ENCODE measurements at places on chromosomes 7 and 10. TPM values are rescaled to one million over a fixed set of nuclear protein-coding genes. Genes with fewer than 3 reads are reported as not detected.
A peak's percentile ranks its signal among the peaks of the same experiment; 100 is the strongest.

CALCR gene
- not detected for polyA plus RNA-seq

TMEM72 gene
- polyA plus RNA-seq, result not detected

PRSS2 gene
- 3.2 TPM for polyA plus RNA-seq

SLC18A3 gene
- polyA plus RNA-seq, result not detected

SLC16A12 gene
- not detected for polyA plus RNA-seq

RBM20 gene
- not detected for polyA plus RNA-seq

DNA sequence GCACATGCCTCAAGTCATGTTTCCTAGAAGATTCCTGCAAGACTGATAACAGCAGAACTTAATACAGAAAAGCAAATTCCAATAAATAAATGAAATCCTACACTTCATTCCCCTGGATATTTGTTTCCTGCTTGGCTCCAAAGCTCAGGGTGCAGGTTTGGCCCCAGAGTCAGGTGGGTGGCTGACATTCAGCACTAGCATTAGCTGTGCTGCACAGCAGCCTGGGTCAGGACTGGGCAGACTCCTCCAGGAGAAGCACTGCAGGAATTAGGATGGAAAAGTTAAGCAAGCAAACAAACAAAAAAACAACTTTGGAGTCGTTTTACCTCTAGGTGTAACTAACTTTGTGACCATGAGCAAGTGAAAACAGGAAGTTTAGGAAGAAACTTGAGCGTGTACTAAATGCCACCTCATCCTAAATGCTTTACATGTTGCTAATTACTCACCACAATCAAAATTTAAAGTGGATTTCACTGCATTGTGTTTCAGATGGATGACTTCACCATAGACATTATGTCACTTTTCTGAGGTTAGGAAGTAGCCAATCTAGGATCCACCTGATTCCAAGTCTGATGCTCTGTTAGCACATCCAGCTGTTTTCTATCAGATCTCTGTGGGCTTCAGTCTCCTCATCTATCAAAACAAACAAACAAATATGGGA is 239.4 kb downstream of the C7orf25 start:
- DNase-seq, result no peak

GRCh38 chr7:147096629-147097028 is 980.0 kb downstream of the CNTNAP2 start:
- DNase-seq, result no peak

DNA sequence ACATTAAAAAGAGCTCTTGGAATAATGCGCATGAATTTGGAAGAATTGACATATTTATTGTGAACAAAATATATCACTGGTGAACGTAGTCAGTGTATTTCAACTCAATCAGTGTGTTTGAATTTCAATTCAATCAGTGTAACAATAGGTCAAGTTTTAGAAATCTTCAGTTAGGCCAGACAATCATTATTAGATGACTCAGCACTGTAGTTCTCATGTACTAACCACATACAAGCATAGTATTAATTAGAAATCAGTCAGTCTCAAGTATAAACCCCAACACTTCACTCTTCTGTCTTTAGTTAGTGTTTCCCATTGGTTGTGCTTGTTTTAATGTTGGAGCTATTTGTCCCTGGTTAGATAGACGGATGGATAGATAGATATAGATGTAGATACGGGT is 1247.9 kb downstream of the NXPH1 start:
- DNase-seq, result no peak

DNA sequence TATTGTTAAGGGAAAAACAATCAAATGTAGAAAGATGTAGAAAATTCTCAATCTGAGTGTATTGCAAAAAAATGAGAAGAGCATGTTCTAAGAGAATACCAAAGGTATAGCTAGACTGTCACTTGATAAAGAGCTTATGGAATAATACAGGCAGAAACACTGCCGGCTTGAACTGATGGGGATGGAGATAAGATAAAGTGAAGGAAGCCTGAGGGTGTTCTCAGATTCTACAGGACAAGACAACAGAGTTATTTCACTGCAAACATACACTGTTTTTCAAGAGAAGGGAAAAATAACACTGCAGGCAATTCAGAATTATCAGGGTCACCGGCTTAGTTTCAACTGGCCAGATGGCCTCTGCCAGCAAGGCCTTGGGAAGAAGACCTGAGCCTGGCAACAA is 80.0 kb downstream of the ZNF716 start:
- no peak for DNase-seq

DNA sequence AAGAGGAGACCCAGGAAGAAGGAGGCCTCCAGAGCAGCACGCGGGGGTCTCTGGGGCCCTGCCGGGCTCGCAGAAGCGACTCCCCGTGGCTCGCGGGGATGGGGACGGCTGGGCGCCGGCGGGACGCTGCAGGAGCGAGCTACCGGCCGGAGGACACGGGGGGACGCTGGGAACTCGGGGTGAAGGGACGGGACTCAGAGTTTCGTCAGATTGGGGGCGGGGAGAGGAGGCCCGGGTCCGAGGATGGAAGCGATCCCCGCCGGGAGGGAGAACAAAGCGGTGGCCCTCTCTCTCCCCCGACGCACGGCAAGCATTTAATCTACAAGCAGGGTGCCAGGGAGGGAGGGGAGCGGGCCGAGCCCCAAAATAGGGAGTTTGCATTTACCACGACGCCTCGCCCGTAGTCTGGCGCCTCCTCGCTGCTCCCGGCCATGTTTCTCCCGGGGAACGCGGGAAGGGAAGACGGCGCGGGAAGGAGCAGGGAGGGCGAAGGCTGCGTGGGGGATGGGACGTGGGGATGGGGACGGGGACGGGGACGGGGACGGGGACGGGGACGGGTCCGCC is at the start of gene PRTFDC1:
Gene PRTFDC1, minus strand, starts transcription at position 464 of the 564 bp plus-strand sequence. Its CDS starts 31 bp downstream, at position 433.
- DNase-seq, result peak; percentile 13

GRCh38 chr7:1057416-1058291 is 13.3 kb downstream of the GPR146 start:
- no peak for DNase-seq

GRCh38 chr10:75814014-75814413 is 382.6 kb downstream of the LRMDA start:
- DNase-seq, result no peak

- no peak for DNase-seq
Measured at GRCh38 chr10:38118072-38118807, 24.1 kb downstream of the ZNF37A start.

GRCh38 chr10:84348447-84348846 is 20.1 kb downstream of the CCSER2 start:
- DNase-seq, result no peak

DNA sequence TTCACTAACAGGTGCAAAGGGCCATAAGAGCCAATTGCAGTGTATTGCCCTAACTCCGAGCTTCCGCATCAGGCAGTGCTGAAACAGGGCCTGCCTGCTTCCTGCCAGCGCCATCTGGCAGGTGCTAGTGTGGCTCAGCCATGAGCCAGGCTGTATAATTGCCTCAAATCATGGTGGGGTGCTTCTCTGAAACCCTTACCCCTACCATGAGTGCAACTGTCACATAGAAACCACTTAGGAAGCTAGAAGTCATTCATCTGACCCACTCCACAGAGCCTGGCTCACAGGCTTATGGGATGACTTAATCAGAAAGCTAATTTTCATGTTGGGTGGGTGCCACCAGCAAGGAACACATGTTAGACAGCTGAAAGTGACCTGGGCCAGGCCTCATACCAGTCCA is 133.3 kb upstream of the LAMB4 start:
- no peak for DNase-seq

- DNase-seq, result no peak
Measured at GRCh38 chr10:123808906-123809305, 82.7 kb downstream of the CPXM2 start.

DNA sequence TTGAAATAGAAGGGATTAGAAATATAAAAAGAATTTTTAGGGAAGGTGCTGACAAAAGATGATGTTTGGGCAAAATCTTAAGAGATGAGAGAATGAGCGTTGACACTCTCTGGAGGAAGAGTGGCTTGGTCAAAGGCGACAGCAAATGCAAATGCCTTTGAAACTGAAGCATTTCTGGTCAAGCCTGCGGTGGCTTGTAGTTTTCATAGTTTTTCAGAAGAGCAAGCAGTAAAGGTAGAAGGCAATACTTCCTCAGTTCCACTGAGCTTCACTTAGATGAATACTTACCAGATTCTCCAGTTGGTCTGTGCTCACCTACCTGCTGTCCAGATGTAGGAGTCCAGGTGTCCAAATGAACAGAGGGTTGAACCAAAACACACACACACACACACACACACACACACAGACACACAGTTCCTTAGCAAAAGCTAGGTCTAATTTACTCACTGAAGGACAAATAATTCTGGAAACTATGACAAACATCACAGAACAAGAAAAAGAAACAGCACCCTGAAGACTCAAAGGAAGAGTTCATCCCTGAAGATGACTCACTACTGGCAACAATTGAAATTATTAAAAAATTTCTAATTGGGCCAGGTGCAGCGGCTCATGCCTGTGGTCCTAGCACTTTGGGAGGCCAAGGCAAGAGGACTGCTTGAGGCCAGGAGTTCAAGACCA is 12.1 kb upstream of the STK17A start:
- no peak for DNase-seq

DNA sequence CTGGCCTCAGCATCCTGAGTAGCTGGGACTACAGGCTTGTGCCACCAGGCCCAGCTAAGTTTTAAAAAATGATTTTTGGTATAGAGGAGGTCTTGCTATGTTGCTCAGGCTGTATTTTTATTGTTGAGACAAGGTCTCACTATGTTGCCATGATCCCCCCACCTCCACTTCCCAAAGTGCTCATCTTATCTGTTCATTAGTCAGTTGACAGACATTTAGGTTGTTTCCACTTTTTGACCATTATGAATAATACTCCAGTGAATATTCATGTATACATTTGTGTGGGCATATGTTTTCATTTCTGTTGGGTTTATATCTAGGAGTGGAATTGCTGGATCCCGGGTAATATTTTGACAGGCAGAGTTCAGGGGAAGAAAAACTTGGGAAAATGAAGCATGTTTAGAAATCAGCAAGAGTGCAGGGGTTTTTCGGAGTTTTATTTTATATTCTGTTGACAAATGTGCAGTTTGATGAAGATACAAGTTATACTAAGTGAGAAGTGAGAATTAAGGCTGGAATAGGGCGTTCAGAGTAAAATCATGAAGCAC is 2.7 kb upstream of the SCD start:
- DNase-seq, result no peak

- DNase-seq, result no peak
Measured at GRCh38 chr10:74208997-74209396, 58.0 kb downstream of the ADK start.

GRCh38 chr7:33418251-33418701 is 288.9 kb downstream of the BBS9 start:
- DNase-seq, result no peak

DNA sequence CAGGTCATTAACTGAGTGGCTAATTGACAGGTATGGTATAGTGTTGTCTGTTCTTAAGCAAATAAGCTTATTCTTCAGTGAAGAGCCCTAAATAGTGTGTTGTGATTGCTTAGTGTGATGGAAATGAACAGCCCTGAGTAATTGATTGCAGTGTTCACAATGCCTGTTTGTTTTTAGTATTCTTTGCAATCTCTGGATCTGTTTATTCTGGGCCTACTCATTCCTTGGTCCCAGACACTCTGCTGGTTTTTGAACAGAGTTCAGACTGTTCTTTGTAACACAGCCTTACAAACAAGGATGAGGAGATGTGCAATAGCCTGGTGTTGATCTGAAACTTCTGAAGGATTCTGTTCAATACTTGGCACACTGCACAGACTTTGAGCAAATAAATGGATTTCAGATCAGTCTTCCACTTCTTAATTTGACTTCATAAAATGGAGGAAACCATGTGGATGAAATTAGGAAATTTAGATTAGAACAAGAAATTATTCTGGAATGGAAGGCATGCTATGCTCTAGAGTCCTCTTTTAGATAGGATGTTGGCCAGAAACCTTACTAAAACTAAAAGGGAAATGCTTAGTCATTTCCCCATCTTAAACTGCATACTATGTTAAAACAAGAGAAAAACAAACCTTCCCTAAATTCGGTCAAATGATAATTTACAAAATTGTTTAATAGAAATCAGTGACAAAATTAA is 444.2 kb upstream of the SEMA3D start:
- DNase-seq, result no peak

GRCh38 chr10:64733980-64734379 is 1212.8 kb downstream of the REEP3 start:
- no peak for DNase-seq

DNA sequence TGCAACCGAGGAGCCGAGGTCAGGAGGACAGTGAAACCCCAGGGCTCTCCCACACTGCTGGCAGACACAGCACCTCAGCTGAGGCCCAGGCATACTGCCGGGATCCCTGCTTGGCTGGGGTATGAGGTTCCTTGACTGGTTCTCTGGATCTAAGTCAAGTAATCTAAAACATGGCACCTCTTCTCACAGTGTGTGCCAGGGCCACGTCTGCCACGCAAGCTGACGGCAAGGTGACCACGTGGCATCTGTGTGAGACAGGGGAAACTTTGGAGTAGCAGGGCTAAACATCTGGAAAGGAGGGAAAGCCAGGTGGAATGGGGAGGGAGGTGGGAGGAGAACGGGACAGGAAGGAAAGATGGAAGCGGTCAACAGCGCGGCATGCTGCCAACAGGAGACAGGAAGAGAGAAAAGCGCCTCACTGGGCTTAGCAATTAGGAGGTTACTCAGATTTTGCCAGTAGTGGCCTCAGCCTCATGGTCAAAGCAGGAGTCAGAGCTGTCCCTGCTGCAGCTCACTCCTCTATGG is 103.7 kb downstream of the CXCL12 start:
- no peak for DNase-seq

DNA sequence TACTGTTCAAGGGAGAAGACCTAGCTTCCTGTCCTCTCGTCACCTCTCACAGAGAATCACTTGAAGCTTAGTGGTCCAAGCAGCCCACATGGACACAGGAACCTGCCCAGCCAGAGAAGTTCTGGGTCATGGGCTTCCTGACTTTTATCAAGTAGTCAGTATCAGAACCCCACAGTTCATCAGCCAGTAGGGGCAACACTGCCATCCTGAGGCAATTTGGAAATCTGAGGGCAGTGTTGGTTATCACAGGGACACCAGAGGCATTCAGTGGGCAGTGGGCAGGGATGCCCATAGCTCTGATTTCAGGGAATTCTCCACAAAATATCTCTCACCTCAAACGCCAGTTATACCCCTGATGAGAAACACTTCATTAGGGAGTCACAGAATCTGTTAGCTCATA is 22.5 kb upstream of the MGAM2 start:
- no peak for DNase-seq

DNA sequence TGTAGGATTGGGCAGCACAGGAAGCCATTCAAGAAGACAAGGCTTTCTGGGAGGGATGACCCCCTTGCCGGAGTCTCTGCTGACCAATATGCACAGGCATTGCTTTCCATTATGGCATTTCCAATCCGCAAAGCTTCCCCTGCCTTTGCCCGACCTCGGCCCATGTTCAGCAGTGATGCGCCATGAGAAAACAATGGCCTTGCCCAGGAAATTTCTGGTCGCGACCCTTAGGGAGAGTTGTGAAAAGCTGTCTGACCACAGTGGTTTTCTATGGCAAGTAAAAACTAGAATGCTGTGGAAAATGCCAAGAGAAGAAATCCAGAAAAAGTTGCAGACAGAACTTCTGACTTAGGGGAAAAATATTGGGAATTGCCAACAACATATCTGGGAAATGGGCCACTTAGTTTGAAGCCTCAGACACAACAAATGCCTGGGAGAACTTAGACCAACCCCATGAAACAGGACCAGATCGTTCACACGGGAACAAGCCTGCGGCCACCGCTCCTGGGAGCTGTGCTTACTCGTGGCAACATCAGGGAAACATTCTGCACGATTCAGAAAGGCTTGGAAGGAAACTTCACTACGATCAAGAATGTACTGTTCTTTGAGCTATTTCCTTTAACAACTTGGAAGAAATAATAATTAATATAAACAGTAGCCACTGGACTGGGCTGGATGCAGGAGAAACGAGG is 512.4 kb downstream of the TNS3 start:
- DNase-seq, result no peak

Measured in CD4-positive, CD25-positive, alpha-beta regulatory T cell (primary cell).